D341Med (cell line): ENCODE measurements at places on chromosomes 13 and 19.

DNA sequence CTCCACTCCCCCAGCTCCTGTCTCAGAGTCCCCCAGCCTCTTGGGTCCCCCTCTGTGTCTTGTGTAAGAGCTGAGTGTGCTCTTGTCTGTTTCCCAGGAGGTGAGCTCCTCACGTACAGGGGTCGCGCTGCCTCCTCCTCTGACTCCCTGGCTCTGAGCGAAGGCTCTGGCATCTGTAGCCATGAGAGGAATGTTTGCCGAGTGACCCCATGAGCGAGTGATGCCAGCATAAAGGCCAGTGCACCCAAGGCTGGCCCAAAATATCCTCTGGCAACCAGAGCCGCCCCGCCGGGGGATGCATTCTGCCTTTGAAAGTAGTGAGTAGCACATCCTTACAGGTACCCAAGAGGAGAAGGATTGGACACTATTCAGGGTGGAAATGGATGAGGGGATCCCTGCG lies 26.2 kb upstream of the C19orf12 start:
- no peak for DNase-seq

GRCh38 chr13:44806826-44807225 lies 182.4 kb downstream of the NUFIP1 start:
- no peak for DNase-seq

- no peak for DNase-seq
These were observed 58.7 kb upstream of the TMTC4 start for GRCh38 chr13:100733261-100733660.

GRCh38 chr13:75299913-75300862 lies 181.8 kb downstream of the TBC1D4 start:
- DNase-seq, result no peak

GRCh38 chr13:66837246-66837645 lies 392.9 kb downstream of the PCDH9 start:
- DNase-seq, result no peak

GRCh38 chr13:32086366-32086765 lies 54.8 kb downstream of the FRY start:
- no peak for DNase-seq

GRCh38 chr13:41654796-41655195 lies 197.4 kb downstream of the RGCC start:
- no peak for DNase-seq

- no peak for DNase-seq
These were observed 1736.2 kb downstream of the SLITRK5 start for GRCh38 chr13:89407357-89407756.

GRCh38 chr19:47438793-47439220 lies 19.5 kb upstream of the MEIS3 start:
- no peak for DNase-seq

- DNase-seq, result peak; percentile 92
These were observed 8.4 kb downstream of the KANK3 start for GRCh38 chr19:8334458-8335342.

DNA sequence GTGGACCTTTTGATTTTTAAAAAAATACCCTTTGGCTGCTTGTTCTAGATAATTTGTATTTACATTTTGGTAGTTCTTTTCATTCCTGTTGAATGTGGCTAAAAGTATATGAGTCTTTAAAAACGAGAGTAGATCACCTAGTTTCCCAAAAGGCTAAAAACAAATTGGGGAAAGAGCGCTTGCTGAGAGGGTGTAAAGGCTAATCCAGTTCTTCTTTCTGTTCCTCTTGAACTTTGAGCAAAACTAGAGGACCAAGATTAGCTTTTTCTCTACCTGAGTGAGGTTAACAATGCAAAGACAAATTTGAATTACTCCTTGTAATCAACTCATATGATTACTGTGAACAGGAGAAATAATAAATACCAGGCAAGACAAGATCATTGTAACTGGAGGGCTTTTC lies 2513.2 kb downstream of the PCDH9 start:
- no peak for DNase-seq

DNA sequence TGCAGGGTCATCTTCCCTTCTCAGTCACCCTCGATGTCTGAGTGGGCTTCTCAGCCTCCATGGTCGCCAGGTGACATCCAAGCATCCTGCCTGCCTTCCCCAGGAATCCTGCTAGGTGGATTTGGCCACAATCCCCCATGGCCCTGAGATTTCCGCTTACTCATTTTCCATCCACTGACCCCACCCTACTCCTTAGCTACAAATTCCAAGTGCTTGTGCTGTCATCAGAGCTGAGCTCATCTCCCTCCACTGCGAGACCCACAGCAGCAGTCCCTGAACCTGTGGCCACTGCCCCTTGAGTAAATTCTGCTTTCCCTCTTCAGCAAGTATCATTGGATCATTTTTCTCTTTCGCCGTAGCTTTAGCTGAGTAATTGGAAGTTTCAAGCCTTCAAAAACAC lies 90.5 kb upstream of the ANKRD10 start:
- DNase-seq, result no peak

DNA sequence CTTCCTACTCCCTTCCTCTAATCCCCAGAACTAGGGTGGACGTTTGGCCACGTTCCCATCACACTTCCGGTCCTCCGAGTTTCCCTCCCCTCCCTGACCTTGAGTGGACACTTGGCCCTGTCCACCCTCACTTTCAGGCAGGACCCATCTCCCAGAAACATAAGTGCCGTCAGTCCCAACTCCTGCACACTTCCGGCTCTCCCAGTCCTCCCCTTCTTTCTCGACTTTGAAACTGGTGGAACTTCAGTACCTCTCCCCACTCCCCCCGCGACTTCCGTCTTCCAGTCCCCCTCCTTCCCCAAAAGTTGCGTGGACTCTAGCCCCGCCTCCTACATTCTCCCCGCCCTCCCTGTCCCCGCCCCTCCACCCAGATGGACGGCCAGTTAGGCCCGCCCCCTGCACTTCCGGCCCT lies 278 bp upstream of the ZNF274 start:
- DNase-seq, result peak; percentile 84

DNA sequence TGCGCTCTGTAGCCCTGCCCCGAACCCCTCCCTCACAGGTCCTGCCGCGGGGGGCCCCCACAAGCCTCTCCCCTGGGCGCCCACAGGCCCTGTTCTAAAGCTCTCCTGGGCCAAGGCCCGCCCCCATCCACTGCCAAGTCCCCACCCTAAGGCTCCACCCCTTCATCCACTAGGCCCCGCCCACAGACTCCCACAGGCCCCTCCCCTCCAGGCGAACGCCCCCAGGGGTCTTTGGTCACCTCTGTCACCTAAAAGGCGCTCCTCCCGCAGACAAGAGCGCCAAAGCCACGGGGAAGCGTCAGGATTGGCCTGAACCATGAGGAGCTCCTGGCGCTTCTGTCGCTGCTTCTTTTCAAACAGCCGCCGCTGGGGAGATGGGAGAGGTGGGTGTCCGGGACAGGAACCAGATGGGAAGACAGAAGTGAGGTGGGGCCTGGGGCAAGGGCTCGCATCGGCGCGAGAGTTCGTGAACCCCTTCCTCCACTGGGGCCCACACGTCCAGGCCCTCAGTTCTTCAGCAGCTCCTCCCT lies 2.3 kb downstream of the TULP2 start:
- no peak for DNase-seq

- DNase-seq, result no peak
These were observed 15.1 kb downstream of the TM9SF2 start for GRCh38 chr13:99516153-99516929.

- no peak for DNase-seq
These were observed 57.6 kb upstream of the ARGLU1 start for GRCh38 chr13:106625578-106625977.

- DNase-seq, result no peak
These were observed 82.7 kb downstream of the SLC10A2 start for GRCh38 chr13:102983496-102983895.

DNA sequence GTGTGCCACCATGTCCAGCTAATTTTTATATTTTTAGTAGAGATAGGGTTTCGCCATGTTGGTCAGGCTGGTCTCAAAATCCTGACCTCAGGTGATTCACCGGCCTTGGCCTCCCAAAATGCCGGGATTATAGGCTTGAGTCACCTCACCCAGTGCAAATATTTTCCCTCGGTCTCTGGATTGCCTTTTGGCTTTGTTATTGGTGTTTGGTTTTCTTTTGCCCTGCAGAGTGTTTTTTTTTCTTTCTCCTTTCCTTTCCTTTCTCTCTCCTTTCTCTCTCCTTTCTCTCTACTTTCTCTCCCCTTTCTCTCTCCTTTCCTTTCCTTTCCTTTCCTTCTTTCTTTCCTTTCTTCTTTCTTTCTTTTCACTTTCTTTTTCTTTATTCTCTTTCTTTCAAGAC lies 33.2 kb downstream of the KDM4B start:
- DNase-seq, result no peak

GRCh38 chr19:58291943-58292342 lies 13.2 kb downstream of the ZNF8 start:
- no peak for DNase-seq

DNA sequence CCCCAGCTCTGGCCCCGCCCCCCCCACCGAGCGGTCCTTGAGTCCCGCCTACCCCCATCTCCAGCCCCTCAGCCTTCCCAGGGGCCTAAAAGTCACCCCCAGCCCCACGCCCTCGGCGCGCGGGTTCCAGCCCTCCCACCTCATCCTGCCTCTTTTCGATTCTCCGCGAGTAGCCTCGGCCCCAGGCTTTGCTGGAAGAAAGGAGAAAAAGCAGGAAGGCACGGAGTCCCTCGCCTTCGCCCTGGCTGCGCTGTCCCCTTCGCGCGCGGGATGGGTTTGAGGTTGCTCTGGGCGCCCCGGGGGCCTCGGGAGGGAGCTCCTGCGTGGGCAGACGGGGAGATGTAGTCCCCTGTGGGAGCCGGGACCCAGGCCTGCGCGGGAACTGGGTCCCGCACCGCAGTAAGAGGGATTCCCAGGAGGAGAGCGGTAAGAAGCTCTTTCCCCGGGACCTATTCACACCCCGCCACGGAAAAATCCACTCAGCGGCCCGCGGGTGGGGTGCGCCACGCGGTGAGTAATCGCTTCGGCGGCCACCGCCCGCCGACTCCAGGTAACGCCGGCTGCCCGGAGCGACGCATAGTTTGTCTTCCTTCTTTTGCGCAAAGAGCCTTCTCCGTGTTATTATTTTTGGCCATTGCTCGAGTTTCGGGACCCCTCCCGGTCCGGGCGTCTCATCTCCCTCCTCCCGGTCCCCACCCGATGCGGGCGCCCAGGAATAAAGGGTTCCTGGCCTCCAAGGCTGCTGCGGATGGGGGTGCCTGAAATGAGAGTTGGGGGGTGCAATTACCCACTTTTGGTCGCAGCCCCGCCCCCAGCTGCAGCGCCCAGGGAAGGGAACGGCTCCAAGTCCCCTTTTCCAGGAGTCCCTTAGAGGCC lies 865 bp upstream of the CRLF1 start:
- peak; percentile 70 for DNase-seq

- peak; percentile 78 for DNase-seq
These were observed 9.1 kb downstream of the SSBP4 start for GRCh38 chr19:18428173-18428786.
